Caki2 (cell line): ENCODE measurements at places on chromosomes 1 and 21. TPM values are rescaled to one million over a fixed set of nuclear protein-coding genes. Genes with fewer than 3 reads are reported as not detected.

OR2G6 gene
- total RNA-seq = not detected in 2 replicates

FCMR gene
- not detected in 2 replicates for total RNA-seq

S100A3 gene
- not detected in 2 replicates for total RNA-seq

DNAJC28 gene
- total RNA-seq = not detected in 2 replicates

FMO1 gene
- not detected in 2 replicates for total RNA-seq

ADSS2 gene
- total RNA-seq = 69.8 and 71.4 TPM in 2 replicates

HTR6 gene
- total RNA-seq = not detected in 2 replicates

OR6F1 gene
- not detected in 2 replicates for total RNA-seq

LRRIQ3 gene
- 0.32 and 0.68 TPM in 2 replicates for total RNA-seq

UROD gene
- total RNA-seq = 72.7 and 112 TPM in 2 replicates

TAL1 gene
- total RNA-seq = not detected in 2 replicates

SPATA45 gene
- total RNA-seq = not detected in 2 replicates

PLA2G4A gene
- 13.0 and 17.4 TPM in 2 replicates for total RNA-seq

TAS1R1 gene
- not detected in 2 replicates for total RNA-seq

C1orf115 gene
- total RNA-seq = 11.2 and 22.0 TPM in 2 replicates

FAM177B gene
- 1.4 TPM in 1 of 2 replicates, not detected in the other for total RNA-seq

WDR64 gene
- not detected in 2 replicates for total RNA-seq

FCRL6 gene
- total RNA-seq = not detected in 2 replicates

FBLIM1 gene
- 7.0 and 9.3 TPM in 2 replicates for total RNA-seq

CYP4X1 gene
- total RNA-seq = not detected in 2 replicates

AMPD1 gene
- not detected in 2 replicates for total RNA-seq

GCSAML gene
- not detected in 2 replicates for total RNA-seq

KNCN gene
- not detected in 2 replicates for total RNA-seq

LYPD8 gene
- total RNA-seq = not detected in 2 replicates

PROX1 gene
- total RNA-seq = not detected in 2 replicates

CD160 gene
- total RNA-seq = not detected in 2 replicates

PRRX1 gene
- total RNA-seq = not detected in 2 replicates

B3GALT5 gene
- total RNA-seq = 12.1 and 25.4 TPM in 2 replicates

STPG1 gene
- total RNA-seq = 7.7 and 9.3 TPM in 2 replicates

PROK1 gene
- total RNA-seq = not detected in 2 replicates

DSCAM gene
- total RNA-seq = not detected in 2 replicates

GJB5 gene
- total RNA-seq = not detected in 2 replicates

ABCD3 gene
- 7.1 and 17.1 TPM in 2 replicates for total RNA-seq

HPDL gene
- 0.49 and 1.1 TPM in 2 replicates for total RNA-seq

SELE gene
- not detected in 2 replicates for total RNA-seq

TXNIP gene
- 125 and 142 TPM in 2 replicates for total RNA-seq

NKAIN1 gene
- total RNA-seq = 0.54 and 3.2 TPM in 2 replicates

KCNT2 gene
- total RNA-seq = 0.03 and 0.12 TPM in 2 replicates

CRYBG2 gene
- total RNA-seq = 13.2 TPM in 1 of 2 replicates, not detected in the other
